ENCODE measurements at places on chromosomes 1 and 21.

DNA sequence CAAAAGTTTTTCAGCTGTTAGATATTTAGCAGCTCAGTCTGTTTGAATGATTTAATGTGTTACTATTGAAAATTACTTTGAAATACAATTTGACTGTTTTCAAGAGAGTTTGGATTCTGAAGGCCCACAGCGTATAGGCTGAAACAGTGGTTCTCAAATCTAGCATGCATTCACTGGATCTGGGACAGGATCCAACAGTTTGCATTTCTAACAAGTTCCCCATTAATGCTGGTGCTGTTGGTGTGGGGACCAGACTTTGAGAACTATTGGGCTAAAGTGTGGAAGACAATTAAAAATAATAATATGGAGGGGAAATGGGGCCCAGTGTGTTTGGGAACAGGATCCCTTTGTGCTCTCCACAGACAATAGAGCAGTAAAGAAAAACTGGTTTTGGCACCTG lies 31.9 kb downstream of the ITSN1 start:
- H3K4me3 ChIP-seq: no peak overlapping the region
- 0 out of 2 replicates have a peak, but pooled peaks cover 1% of the 10 kb centered on the region for H3K4me1 ChIP-seq
- no peaks in the 10 kb centered on the region for H3K36me3 ChIP-seq
- H3K27me3 ChIP-seq: no peaks in the 10 kb centered on the region
- H3K27ac ChIP-seq: no peak overlapping the region

GRCh38 chr1:77546890-77547289 lies 135.6 kb downstream of the ZZZ3 start:
- no peak overlapping the region for H3K4me3 ChIP-seq
- no peaks in the 10 kb centered on the region for H3K27me3 ChIP-seq
- no peak for DNase-seq
- H3K36me3 ChIP-seq: no peaks in the 10 kb centered on the region
- no peak overlapping the region for H3K27ac ChIP-seq
- H3K4me1 ChIP-seq: no peaks in the 10 kb centered on the region

- H3K27ac ChIP-seq: no peak overlapping the region
- no peaks in the 10 kb centered on the region for H3K27me3 ChIP-seq
- H3K4me3 ChIP-seq: no peak overlapping the region
- no peaks in the 10 kb centered on the region for H3K36me3 ChIP-seq
Observed at GRCh38 chr1:235018161-235018560, 110.5 kb downstream of the TOMM20 start.

- H3K4me1 ChIP-seq: peaks cover 3% of the 10 kb centered on the region
- no peak for DNase-seq
- no peaks in the 10 kb centered on the region for H3K36me3 ChIP-seq
- no peaks in the 10 kb centered on the region for H3K27me3 ChIP-seq
- no peak overlapping the region for H3K4me3 ChIP-seq
Observed at GRCh38 chr1:209397910-209398309, 185.6 kb upstream of the CAMK1G start.

DNA sequence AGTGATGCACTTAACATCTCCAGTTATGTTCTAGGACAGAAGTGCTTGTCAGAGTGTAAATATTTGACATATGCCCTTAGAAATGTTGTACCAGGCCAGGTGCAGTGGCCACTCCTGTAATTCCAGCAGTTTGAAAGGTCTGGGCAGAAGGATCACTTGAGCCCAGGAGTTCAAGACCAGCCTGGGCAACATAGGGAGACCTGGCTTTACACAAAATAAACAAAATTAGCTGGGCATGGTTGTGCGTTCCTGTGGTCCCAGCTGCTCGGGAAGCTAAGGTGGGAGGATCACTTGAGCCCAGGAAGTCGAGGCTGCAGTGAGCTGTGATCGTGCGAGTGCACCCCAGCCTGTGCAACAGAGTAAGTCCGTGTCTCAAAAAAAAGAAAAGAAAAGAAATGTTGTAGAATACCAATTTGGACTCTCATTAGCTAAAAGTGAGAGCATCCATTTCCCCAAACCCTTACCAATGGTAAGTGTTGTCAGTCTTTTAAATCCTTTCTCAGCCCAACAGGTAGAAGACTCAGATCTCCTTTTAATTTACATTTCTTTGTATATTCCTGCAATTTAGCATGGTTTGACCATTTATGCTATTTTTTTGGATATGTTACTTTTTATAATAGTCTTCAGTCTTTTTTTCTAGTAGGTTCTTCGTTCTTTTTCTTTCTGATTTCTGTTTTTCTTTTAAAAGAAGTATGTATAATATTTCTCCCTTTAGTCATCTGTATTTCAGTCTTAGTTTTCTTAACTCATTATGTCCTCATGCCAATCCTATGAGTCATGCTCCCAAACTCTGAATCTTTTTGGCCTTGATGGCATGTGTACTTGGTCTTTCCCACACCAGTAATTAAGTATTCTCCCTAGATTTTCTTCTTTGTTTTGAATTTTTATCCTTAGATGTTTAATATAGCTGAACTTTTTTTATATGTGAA lies 74.4 kb downstream of the CAMTA1 start:
- H3K4me1 ChIP-seq: 0 out of 2 replicates have a peak, but pooled peaks cover 1% of the 10 kb centered on the region
- no peaks in the 10 kb centered on the region for H3K27me3 ChIP-seq
- no peaks in the 10 kb centered on the region for H3K36me3 ChIP-seq
- DNase-seq: no peak
- no peak overlapping the region for H3K27ac ChIP-seq

DNA sequence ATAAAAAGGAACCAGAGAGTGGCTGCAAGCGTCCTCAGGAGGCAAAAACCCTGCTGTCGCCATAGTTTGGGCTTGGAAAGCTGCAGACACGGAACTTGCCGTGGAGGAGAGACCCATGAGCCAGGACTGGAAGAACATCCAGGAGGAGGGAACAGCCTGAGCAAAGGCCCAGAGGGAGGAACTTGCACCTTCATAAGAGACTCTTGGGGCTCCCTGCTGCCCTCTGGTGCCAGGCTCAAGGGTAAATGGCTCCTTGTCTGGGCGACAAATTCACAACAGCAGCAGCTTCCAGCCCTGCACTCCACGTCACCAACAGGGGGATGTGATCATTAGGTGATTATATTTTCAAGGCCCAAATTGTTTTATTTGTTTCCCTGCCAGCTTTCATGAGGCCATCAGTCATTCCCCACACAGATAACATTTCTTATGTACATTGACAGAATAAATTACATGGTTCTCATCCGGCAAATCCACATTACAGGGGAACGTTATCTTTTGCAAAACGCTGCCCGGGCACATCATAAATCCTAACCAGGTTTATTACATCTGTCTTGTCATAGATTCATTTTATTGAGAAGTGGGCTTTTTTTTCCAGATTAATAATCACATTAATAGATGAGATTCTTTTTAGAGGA lies 143.0 kb upstream of the GRIK3 start:
- no peak overlapping the region for H3K4me3 ChIP-seq
- H3K27me3 ChIP-seq: no peaks in the 10 kb centered on the region
- H3K36me3 ChIP-seq: no peaks in the 10 kb centered on the region
- peaks cover 2% of the 10 kb centered on the region for H3K4me1 ChIP-seq
- peak; percentile 37 for DNase-seq
- H3K27ac ChIP-seq: no peak overlapping the region

DNA sequence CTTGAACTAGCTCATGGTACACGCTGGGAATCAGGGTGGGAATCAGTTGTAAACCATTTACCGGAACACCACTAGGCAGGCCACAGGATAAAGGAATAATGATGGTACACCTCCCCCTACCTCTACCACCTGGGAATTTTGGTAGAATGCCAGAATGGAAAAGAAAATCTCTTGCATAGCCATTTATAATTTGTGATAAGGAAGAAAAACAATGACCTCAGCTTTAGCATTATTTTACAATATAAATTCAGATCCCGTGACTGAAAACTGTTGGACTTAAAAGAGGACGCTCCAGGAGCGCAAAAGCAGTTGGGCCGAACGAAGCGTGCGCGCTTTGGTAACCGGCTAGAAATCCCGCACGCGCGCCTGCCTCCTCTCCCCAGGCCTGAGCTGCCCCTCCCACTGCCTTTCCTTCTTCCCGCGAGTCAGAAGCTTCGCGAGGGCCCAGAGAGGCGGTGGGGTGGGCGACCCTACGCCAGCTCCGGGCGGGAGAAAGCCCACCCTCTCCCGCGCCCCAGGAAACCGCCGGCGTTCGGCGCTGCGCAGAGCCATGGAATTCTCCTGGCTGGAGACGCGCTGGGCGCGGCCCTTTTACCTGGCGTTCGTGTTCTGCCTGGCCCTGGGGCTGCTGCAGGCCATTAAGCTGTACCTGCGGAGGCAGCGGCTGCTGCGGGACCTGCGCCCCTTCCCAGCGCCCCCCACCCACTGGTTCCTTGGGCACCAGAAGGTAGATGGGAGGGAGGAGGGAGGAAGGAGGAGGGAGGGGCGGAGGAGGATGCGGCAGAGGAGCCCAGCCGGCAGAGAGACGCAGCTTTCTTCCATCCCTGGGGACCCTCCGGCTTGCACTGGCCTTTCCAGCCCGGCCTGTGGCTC lies at the start of gene CYP4X1:
CYP4X1 (plus strand) TSS at position 402 of the 873 bp plus-strand sequence; CDS start at position 551, 149 bp downstream.
- peak within 1 kb of the TSS; percentile 49 for H3K4me3 ChIP-seq
- DNase-seq: no peak
- H3K27me3 ChIP-seq: no peaks in the 10 kb centered on the region
- peaks cover 2% of the 10 kb centered on the region for H3K4me1 ChIP-seq
- no peaks in the 10 kb centered on the region for H3K36me3 ChIP-seq
- H3K27ac ChIP-seq: no peak within 1 kb of the TSS

DNA sequence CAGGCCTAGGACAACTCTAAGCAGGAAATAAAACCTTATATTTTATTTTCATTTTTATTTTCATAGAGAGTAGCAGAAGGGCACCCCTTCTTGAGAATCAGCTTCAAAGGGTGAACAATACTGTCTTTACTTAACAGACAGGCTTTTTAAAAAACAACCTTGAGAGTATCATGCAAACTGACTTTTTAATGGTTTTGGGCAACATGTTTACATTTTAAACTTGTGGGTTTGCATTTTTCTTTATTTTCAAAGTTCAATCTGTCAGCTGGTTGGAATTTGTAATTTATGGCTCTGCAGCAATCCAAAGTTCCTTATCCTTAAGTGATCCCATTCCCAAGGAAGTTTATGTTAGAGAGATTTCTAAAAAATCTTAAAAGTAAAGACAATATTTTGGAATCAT lies 392.3 kb upstream of the ADAMTS5 start:
- H3K27me3 ChIP-seq: no peaks in the 10 kb centered on the region
- no peaks in the 10 kb centered on the region for H3K36me3 ChIP-seq
- no peaks in the 10 kb centered on the region for H3K4me1 ChIP-seq
- no peak overlapping the region for H3K4me3 ChIP-seq
- DNase-seq: no peak

- no peaks in the 10 kb centered on the region for H3K27me3 ChIP-seq
- H3K36me3 ChIP-seq: no peaks in the 10 kb centered on the region
Observed at GRCh38 chr1:223462047-223462630, 68.9 kb downstream of the CCDC185 start.

DNA sequence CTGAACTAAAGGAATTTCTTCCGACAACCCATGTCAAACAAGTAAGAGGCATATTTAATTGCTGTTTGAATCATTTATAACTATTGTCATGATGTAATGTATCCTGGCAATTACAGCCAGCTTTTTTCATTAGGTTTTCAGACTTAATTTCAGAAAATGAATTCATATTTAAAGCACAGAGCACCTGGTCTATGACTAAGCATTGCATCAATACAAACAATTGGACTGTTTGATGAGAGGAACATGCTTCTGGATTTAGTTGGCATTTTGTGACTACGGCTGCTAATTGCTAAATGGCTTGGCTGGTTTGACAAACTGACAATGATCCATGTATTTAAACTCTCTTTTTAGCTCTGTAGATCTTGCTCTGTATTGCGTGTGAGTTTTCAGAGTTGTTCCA lies 853.4 kb downstream of the NCAM2 start:
- DNase-seq: no peak
- no peaks in the 10 kb centered on the region for H3K27me3 ChIP-seq
- H3K36me3 ChIP-seq: no peaks in the 10 kb centered on the region
- H3K27ac ChIP-seq: no peak overlapping the region

DNA sequence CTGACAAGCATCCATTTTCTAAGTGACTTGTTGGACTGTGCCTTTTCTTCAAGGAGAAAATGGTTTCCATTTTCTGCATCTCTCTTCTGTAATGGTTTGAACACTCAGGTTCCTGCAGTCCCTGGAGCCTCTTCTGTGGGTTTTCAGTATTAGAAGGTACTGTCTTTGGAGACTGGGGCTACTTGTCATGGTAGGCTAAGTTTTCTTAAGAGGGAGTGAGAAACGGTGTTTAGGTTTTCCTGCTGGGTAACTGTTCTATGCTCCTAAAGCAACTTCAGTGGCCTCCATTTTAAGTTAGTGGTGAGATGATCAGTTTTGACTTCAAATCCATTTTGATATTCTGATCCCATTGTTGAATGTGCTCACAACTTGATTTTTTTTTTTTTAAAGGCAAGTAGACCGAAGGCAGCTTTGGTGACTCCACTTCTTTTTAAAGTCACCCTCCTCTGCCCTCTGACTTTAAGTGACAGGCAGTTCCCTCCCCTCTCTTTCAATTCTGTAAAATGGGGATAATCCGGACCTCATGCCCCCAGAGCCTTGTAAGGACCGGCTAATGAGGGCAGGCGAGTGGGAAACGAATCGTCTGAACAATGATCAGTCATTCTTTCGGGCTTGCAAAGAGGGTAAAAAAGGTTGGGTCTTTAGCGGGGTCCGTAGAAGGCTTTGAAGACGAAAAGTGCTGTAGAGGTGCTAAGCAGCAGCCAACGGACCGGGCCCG lies 1.0 kb upstream of the ARID1A start:
- peak overlapping the region; percentile 77 for H3K4me3 ChIP-seq
- no peaks in the 10 kb centered on the region for H3K27me3 ChIP-seq
- no peak overlapping the region for H3K27ac ChIP-seq
- H3K36me3 ChIP-seq: no peaks in the 10 kb centered on the region
- H3K4me1 ChIP-seq: no peaks in the 10 kb centered on the region

- no peaks in the 10 kb centered on the region for H3K36me3 ChIP-seq
- H3K4me1 ChIP-seq: no peaks in the 10 kb centered on the region
- H3K4me3 ChIP-seq: no peak overlapping the region
- no peak for DNase-seq
- no peaks in the 10 kb centered on the region for H3K27me3 ChIP-seq
Observed at GRCh38 chr1:99233446-99233845, 30.8 kb upstream of the PLPPR4 start.

Data from iPS DF 6.9 (cell line).